ENCODE measurements at places on chromosomes 1 and 21.

DNA sequence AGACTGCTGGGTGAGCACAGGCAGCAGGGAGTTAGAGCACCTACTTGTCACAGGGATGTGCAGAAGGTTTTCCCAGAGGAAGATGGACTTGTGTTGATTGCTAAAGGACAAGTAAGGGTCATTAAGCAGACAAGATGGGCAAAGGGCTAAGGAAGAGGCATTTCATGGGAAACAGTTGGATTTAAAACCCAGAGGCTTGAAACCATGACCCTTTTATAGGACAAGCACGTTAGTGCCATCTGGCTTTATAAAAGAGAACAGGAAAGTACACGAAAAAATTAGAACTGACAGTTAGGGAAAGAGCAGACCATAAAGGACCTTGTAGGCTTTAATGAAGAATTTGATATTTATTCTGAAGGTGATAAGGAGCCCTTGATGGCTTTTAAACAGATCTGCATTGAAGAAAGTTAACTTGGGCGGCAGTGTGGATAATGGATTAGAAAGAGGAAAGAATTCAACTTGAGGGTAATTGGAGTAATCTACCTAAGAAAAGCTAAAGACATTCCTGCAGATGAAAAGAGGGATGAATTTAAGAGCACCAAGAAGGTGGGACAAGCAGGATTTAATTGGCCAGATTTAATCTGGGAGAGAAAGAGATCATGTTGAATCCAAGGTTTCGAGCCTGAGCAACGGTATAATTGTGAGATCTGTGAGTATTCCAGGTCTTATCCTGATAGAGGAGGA lies 68.6 kb downstream of the ZC3H11B start:
- no peak for DNase-seq

DNA sequence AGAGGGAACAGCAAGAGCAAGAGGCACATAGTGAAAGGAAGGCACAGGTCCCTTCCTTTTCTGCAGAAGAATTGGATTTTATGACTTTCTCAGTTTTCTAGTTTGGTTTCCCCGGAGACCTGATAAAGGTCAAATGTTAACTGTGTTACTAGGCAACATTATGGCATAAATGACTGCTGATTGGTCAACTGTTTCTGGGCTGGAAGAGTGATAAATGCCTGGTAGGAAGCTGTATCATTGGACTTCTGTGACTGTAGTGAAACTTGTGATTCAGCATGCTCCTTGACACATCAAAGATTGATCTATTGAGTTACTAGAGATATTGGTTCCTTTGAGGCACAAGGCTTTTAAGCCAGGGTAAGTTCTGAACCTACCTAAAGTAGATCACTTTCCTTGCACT lies 55.7 kb downstream of the LRRC8C start:
- no peak for DNase-seq

- no peak for DNase-seq
Observed at GRCh38 chr1:18651713-18652112, 21.1 kb downstream of the PAX7 start.

DNA sequence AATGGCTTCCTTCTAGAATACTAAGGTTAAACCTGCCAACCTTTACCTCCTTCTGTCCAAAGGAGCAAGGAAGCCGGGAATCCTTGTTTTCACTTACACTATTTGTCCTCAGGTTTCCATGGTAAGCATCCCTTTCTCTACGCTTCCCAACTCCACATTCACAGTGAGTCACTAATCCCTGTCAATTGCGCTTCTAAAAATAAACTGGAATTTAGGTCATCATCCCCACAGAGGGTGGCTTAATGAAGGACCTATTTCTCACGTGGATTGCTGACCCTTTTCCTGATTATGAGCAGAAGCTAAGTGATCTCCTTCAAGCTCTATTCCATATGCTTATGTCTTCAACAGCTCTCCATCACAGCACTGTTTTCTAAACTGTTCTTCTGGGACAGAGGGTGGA lies 39.9 kb upstream of the ABCA4 start:
- no peak for DNase-seq

GRCh38 chr1:116401646-116402176 lies 28.7 kb downstream of the ATP1A1 start:
- DNase-seq, result no peak

DNA sequence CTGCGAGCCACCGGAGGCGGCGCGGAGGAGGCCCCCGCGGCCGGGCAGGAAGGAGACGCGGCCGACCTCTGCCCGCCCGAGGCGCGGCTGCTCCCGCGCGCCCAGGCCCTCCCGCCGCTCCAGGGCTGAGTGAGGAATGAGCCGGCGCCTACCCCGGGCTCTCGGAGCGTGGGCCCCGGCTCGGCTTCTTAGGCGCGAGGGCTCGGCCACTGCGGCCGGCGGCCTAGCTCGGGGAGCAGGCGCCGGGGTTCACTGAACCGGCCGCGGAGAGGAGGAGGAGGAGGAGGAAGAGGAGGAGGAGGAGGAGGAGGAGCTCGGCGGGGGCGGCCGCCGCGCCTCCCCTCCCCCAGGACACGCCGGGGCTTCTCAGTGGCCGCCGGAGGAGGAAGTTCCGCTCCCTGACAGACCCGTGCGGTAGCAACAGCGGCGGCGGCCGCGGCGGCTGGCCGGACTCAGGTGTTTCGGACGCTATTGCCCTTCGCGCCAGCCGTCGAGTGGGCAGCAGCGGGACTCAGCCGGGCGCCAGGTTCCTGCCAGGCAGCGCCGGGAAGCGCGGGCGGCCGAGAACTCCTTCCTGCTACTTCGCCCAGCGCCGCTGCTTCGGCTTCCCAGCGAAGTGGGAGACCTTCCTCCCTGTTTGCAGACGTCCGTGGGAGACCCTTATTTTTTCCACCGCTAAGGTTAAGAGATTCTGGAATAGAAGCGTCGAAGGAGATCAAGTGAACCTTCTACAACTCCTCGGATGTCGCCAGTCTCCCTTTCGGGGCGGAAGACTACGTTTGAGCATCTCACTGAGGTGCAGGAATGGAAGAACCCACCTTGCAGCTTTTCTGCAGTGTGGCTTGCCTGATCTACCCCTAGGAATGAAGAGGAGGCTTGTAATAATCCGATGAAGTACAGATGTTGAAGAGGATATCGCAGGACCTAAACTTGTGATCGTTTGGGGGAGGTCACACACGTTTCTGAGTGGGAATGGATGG lies at the start of gene MAN1A2:
TSS of gene MAN1A2 (plus strand) at position 404 of the 980 bp plus-strand sequence. CDS start 735 bp downstream, outside the sequence.
- DNase-seq, result no peak

DNA sequence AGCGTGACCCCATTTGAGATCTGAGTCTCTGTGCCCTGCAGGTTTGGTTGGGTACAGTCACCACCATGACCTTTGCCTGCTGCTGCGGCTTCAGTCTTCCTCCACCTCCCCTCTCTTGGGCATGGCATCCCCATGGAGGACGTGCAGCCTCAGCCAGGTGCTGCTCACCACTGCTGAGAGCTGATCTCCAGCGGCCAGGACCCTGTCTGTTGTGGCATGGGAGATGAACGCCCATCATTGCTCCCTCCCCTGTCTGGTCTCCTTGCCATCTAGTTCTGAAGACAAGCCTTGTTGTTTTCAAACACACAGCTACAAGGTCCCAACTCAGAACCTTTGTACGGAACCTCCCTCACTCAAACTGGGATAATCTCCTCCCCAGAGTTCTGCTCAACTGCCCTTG lies 19.2 kb upstream of the PKP1 start:
- DNase-seq, result no peak

DNA sequence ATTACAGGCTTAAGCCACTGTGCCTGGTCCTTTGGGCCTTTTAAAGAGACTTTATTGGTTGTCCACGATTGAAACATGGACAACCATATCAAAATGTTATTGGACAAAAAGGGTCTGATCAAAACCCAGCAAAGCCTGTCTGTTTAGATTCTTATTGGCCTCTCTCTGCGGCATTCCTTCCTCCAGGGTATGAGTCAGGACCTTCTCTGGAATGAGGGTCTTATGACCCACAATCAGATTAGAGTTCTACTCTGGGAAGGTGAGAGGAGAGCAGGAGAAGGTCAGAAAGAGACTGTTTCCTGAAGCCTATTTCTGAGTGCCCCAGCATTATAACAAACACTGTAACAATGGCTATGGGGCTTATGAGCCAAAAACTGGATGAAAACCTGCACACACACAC lies 7.9 kb downstream of the LURAP1 start:
- DNase-seq, result no peak

DNA sequence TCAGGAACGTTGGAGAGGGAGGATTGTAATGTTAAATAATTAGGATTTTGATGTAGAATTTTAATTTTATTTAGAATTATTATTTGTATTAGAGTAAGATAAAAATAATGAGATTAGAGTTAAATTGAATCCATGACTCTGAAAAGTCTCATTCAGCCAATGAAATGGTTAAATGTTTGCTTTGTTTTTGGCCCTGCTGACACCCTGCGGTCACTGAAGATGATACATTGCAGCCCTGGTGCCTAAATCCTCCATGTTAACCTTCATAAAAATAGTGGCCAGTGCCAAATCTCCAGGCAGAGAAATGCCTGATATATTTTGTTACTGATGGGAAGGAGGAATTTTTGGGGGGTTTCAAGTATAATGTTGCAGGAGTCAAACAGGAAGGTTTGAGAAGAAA lies 27.3 kb upstream of the RLF start:
- no peak for DNase-seq

DNA sequence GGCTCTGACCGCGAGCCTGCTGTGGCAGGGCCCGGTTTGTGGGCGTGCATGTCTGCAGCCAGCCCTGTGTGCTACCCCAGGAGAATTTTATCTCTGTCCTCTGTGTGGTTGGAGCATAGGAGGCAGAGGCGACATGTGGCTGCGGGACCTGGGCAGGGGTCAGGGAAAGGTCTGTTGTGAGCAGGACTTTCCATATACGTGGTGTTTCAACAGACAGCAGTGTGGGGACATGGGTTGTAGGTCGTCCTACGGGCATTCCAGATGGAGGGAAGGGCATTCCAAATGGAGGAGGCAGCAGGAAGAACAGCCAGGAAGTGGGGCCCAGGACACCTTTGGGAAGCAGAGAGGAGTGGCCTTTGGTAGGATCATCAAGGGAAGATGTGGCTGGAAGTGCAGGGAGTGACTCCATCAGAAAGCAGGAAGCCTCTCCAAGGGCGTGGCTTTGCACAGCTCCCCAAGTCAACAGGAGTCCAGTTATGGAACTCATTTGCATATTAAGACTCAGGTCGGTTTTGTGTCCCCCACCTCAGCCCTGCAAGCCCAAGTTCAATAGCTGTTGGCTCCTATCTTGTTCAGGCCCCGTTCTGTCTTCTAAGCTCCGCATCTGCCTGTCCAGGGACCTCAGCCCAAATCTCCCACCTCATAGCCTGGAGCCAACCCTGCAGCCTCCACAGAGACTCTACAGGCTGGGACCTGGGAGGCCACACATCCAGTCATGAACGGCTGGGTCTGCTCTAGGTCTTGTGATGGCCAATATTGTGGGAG lies 309.1 kb downstream of the MATN1 start:
- DNase-seq, result no peak

GRCh38 chr1:175417316-175417715 lies 224.7 kb upstream of the KIAA0040 start:
- no peak for DNase-seq

DNA sequence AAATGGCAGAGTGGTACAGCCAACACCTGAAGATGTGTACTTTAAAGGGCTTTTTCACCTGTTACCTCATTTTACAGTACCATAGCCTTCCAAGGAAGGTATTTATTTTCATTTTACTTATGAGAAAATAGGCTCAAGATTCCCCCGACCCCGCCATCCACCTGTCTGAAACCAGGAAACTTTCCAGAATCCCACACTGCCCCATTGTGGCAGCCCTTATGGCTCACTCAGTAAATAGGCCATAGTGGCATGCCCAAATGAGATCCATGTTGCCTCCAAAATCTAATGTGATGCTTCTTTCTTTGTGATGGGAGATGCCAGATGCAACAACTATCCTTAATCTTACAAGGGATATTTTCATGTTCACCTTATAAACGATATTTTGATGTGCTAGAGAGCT lies 97.8 kb downstream of the EBNA1BP2 start:
- DNase-seq, result no peak

- no peak for DNase-seq
Observed at GRCh38 chr1:12279728-12280464, 50.1 kb downstream of the VPS13D start.

DNA sequence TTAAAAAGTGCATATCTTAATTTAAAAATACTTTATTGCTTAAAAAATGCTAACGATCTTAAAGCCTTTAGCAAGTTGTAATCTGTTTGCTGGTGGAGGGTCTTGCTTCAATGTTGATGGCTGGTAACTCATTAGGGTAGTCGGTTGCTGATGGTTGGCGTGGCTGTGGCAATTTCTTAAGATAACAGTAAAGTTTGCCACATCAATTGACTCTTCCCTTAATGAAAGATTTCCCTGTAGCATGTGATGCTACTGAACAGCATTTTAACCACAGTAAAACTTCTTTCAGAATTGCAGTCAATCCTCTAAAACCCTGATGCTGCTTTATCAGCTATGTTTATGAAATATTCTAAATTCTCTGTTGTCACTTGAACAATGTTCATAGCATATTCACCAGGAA lies 6.8 kb upstream of the SAMD13 start:
- no peak for DNase-seq

DNA sequence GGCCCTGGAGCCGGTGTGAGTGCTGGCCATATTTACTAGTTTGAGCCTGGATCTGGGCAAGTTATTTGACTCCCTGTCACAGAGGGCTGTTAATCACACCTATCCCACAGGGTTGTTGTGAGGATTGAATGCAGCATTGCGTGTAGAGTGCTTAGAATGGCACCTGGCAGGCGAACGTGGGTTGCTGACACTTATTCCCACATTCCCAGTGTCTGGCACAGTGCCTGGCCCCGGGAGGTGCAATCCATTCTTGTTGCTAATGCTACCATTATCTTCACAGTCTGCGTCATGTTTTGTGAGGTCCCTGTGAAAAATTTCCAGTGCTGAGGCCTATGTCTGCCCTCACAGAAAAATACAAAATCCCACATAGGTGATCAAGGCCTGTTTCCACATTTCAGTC lies 66.1 kb downstream of the CD2 start:
- no peak for DNase-seq

- DNase-seq, result peak; percentile 15
Observed at GRCh38 chr1:202968895-202969295, 1.8 kb upstream of the CYB5R1 start.

DNA sequence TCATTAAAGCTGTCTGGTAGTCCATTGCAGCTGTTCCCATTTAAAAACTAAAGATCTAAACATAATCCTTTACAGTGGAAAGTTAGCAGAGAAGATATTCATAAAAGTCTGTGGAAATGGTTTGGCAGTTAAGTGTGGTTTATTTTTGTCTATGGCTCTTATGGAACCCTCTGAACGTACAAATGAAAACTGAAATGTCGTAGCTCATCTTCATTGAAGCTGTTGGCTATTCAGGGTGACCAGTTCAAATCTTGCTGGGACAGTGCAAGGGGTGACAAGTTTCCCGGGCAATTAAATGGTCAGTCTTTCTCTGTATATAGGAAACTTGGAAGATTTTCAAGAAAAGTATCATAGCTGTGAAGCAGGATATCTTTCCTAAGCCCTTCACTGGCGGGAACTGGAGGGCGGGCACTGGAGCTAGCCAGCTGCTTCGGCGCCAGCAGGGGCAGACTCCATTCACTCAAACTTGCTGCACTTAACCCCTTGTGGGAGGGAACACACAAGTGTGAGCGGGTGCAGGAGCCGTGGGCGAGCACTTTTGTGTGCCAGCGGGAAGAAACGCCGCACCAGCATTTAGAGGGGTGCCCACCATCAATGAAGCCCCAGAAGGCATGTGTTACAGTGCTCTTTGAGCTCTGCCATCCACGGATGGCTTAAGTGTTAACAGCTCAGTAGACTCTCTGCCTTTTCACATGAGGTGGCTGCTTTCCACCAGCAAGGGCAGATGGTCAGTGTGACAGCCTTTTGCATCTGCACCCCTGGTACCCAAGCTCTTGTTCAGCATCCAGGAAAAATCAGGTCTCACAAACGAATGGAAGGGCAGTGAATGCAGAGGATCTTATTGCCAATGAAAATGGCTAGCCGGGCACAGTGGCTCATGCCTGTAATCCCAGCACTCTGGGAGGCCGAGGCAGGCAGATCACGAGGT lies 232.1 kb upstream of the KAZN start:
- DNase-seq, result peak; percentile 34

GRCh38 chr1:172742599-172743500 lies 83.9 kb downstream of the FASLG start:
- DNase-seq, result no peak

Measured in anterior cingulate cortex (tissue), 58 donors.